ENCODE measurements at places on chromosomes 2 and 18.

DNA sequence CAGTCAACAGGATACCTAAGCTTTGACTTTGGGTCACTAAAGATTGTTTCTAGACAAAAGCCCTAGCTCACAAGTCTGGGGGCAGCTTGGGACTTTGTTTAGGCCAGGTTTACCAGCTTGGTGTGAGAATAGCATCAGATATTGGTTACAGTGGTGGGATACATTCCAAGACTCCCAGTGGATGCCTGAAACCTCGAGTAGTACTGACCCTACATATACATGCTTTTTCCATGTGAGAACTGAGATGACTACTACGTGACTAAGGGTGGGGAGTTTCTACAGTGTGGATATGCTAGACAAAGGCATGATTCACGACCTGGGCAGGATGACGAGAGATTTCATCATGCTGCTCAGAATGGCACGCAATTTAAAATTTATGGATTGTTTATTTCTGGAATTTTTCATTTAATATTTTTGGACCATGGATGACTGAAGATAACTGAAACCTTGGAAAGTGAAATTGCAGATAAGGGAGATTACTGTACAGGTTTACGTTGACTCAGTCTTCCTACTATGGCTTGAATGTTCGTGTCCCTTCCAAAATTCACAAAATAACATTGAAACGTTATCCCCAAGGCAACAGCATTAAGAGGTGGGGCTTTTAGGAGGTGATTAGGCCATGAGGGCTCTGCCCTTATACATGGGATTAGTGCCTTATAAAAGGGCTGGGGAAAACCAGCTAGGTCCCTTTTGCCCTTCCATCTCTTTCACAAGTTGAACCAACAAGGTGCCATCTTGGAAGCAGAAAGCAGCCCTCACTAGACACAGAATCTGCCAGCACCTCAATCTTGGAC, 50.2 kb upstream of the CTAGE1 start:
- no peak for DNase-seq

DNA sequence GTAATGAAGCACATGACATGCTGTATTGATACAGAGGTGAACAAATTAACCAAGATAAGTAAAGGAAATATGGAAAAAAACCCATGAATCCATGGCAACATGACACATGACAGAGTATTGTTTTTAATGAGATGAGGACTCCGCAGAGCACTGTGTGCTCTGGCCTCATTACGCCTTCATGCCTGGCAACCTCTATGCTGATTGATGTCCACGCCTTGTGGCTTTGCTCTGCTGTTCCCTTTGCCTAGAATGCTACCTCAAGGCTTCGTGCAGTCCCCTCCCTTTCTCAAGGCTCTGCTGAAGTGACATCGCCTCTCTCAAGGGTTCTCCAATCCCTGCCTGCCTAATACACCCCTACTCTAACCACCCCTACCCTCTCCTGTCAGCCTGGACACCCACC, 8.4 kb downstream of the SIGLEC15 start:
- DNase-seq, result no peak

GRCh38 chr2:149213764-149214493, 116.5 kb upstream of the LYPD6 start:
- DNase-seq, result no peak

GRCh38 chr2:12858786-12859185, 142.1 kb downstream of the TRIB2 start:
- DNase-seq, result no peak

DNA sequence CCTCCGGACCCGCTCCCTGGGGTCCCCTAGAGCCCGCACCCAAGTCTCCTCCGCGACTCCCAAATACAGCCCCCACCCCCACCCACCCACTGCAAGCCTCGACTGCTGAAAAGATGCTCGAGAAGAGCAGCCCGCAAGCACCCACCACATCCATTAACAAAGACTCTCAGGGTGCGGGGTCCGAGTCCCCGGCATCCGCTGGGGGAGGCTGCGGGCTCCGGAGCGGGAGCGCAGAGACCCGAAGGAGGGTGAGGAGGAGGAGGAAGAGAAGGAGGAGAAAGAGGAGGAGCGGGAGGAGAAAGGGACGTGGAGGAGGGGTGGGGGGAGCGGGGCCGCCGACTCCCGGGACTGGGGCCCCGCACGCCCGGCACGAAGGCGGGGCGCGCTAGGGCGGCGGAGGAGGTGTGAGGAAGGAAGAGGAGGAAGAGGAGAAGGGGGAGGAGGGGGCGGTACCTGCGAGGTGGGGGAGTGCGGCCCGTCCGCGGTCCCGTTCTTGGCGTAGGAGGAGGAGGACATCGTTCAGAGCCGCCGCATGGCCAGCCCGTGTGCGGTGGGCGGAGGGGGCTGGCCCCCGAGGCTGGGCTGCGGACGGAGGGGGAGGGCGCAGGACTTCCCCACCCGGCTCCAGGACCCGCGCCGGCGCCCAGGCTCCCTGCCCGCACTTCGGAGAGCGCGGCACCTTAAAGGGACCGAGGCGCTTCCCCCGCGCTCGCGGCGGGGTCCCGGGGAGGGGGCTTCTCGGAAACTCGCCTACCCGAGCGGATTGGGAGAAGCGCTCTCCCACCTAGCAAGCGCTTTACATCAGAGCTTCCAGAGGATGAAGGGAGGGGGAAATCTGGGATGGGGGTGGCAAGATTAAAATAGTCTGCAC, at the start of gene CACNB4:
CACNB4 (minus strand) TSS at position 549 of the 871 bp plus-strand sequence.
- DNase-seq, result no peak

DNA sequence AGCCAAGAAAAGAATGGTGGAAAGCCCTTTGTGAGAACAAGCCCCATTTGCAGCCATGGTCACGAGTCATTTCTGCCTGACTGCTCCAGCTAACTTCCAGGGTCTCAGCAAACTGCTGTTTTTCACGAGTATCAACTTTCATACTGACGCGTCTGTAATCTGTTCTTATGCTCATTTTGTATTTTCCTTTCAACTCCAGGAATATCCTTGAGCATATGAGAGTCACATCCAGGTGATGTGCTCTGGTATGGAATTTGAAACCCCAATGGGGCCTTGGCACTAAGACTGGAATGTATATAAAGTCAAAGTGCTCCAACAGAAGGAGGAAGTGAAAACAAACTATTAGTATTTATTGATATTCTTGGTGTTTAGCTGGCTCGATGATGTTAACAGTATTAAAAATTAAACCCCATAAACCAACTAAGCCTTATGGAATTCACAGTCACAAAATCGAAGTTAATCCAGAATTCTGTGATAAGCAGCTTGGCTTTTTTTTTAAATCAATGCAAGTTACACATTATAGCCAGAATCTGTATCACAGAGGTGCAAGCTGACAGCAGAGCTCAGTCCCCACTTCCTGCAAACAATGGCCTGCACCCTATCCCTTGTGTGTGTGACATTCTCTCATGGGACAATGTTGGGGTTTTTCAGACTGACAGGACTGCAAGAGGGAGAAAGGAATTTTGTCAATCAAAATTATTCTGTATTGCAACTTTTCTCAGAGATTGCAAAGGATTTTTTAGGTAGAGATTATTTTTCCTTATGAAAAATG, 26.1 kb downstream of the SLC14A1 start:
- DNase-seq, result no peak

DNA sequence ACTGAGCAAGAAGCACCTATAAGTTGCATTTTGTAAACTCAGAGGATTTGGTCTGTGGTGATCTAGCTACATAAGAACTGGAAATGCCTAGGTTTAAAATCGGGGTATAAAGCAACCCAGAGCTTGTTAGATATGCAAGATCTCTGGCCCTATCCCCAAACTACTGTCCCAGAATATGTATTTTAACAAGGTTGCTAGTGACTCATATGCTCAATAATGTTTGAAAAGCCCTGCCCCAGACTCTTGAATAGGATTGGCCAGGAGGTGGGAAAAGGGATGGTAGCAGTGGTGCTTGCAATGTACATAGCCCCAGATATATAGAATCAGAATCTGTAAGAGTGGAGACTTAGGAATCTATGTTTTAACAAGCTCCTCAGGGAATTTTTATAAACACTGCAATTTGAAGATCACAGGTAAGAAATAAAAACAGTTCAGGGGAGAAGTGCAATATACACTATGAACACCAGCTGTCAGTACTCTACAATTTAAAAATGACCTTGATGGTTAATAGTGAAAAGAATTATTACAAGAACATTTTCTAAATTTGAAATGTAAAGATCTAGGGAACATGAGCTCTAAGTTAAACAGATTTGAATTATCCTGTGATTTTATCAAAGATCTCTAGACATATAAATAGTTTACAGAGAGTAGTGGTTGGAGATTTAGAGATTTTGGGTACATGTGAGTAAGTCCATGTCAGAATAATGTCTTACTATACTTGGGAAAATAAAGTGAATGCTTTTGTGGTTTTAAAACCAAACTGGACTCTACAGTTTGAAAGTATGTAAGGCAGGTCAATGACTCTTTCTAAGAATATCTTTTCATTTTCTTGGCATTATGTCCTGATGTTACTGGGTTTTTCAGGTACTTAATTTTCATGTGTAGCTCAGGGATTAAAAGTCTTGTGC, 7.7 kb upstream of the MMADHC start:
- no peak for DNase-seq

- DNase-seq, result no peak
Measured at GRCh38 chr18:10936176-10937053, 213.0 kb downstream of the PIEZO2 start.

DNA sequence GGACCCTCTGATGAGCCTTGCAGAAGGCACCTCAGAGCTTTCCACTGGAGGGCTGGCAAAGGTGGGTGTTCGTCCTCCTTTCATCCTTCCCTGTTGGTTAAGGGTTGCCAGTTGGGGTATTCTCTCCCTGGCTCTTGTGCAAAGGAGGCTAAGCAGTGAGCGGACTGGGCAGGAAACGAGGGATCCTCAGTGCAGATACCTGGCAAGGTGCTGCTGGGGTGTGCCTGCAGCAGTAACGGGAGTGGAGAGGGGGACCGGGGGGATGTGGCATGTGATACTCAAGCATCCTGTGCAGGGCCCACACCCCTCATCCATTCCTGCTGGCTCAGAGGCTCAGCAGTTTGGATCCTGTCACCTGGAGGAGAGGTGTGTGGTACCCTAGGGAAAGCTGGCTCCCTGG, 4.2 kb upstream of the ADCY3 start:
- DNase-seq, result no peak

DNA sequence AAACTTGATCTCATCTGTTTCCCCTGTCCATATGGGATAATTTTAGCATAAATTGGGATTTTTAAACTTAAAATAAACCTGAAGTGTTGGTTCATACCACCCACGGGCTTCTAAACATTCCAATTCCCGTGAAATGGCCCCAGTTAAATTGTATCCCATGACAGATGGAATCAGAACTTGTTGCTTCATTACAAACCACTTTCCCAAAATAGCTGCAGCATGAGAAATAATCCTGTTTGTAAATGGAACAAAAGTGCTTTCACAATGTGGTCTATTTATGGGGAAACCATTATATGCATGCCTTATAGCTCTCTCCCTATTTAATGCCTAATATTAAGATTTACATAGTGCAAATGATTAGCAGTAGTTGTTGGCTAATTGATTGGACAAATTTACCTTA, 15.9 kb downstream of the SCG2 start:
- DNase-seq, result no peak

DNA sequence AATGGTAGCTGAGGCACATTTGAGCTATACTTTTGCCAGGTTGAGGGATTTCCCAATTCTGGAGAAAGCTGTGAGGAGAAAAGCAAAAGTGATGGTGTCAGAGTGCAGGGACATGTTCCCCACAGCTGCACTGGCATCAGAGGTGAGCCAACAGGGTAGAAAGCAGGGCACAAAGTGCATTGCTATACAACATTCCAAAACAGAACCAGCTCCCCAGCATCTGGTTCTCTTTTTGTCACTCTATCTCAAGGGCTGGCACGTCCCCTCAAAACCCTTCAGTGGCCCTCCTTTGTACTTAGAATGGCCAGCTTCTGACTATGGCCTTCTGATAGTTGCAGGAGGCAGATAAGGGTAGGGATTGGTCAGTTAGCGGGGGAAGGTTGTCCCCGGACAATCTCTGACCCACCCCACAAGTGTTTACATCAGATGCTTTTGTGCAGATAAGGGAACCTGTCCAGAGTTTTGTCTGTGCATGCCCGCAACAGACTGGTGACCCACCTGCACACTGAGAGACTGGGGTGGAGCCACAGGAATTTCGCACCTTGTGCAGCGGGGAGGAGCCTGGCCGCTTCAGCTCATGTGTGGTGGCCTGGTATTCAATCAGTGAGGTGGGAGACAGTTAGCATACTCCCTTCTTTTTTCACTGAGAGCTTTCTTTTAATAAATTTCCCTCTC, 31.0 kb upstream of the TMEM17 start:
- DNase-seq, result no peak

GRCh38 chr2:237217995-237218616, 132.4 kb downstream of the COPS8 start:
- no peak for DNase-seq

DNA sequence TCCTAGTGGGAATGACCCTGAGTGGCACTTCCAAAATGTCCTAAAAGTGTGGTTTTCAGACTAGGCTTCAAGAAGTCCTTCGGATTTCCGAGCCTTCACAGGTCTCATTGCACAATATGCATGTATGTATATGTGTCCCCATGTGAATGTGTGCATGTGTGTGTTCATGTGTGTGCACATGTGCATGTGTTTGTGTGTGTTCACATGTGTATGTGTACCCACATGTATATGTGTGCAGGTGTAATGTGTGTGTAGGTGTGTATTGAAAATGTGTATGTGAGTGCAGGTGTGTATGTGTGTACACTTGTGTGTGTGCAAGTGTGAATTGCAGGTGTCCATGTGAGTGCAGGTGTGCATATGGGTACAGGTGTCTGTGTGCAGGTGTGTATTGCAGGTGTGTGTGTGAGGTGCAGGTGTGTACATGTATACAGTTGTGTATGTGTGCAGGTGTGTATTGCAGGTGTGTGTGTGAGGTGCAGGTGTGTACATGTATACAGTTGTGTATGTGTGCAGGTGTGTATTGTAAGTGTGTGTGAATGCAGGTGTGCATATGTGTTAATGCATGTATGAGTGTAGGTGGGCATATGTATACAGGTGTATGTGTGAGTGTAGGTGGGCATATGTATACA, 124.4 kb upstream of the EPB41L3 start:
- DNase-seq, result no peak

DNA sequence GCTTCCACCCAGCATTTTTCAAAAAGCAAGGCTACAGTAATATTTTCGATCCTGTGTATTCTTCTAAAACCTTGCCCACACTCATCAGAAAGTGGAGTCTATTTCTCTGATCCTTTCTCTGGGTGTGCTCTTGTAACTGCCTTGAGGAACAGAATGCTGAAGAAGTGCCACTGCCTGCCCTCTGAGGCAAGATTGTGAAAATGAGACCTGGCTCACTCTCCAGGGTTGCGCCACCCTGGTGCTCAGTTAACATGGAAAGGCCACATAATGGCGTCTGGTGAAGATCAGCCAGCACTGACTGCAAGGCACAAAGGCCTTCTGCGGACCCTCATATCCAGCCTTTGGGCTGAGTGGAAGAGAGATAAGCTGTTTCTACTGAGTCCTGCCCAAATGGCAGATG, 11.2 kb upstream of the SH3RF3 start:
- no peak for DNase-seq

Data from stimulated activated CD8-positive, alpha-beta memory T cell treated with anti-CD3 and anti-CD28 coated beads, Interleukin-4, amount 100 ng/mL, for 24 hours (primary cell).